ENCODE measurements at places on chromosomes 7 and 10.

- no peak for DNase-seq
Observed at GRCh38 chr10:36448760-36449691, 676.4 kb upstream of the ANKRD30A start.

GRCh38 chr10:87707254-87707653 is 47.6 kb downstream of the PAPSS2 start:
- DNase-seq, result no peak

DNA sequence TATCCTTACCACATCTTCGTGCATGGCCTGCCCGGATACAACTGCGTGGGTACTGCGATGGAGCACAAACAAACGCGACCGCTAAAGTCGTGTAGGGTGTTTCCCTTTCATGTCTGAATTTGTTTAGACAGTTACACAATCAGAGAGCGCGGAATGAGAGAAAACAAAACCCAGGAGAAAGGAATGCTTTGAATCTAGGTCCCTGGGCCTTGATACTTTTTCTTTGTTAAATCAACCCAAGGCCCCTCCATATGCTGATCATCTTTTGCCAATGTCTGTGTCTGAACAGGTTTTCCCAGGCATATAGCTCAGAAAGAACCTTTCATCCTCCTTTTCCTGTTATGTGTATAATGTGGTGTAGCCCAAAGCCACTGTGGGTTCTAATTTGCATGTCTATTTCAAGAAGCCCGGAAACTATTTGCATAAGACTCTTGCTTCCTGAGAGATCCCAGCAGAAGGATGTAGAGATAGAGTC is 145.8 kb downstream of the FRMD4A start:
- DNase-seq, result no peak

DNA sequence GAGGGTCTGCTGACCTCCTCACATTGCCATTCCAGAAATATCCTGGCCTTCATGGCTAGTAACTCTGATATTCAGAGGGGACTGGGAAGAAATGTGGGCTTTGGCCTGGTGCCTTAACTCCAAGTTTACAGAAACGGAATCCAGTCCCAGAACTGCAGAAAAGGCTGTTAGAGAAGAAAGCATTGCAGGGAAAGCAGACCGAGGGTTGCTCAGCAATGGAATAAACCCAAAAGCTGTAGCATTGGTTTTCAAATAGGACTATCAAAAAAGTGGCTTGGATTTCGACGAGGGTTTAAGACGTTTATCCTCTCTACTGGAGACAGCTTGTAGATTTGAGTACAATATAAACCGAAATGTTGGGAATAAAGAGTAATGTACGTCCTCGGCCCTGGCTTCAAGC is 425.8 kb upstream of the FOXK1 start:
- no peak for DNase-seq
